ENCODE measurements at places on chromosomes 11 and 22.

DNA sequence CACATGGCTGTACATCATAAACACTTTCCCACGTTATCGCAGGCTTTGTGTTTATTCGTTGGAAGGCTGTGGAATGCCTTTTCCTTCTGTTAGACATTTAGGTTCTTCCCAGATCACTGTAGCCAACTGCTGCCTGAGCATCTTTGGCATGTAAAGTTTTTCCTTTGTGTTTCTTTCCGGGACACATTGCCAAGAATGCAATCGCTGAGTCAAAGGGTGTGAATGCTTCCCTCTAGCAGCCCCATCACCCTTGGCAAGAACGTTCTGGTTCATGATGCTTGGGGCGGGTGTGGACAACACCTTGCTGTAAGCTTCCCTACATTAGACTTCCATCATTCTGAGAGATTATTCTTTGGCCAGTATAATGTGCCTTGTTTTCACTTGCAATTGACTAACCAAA is 136.2 kb downstream of the OSBP2 start:
- DNase-seq, result no peak

DNA sequence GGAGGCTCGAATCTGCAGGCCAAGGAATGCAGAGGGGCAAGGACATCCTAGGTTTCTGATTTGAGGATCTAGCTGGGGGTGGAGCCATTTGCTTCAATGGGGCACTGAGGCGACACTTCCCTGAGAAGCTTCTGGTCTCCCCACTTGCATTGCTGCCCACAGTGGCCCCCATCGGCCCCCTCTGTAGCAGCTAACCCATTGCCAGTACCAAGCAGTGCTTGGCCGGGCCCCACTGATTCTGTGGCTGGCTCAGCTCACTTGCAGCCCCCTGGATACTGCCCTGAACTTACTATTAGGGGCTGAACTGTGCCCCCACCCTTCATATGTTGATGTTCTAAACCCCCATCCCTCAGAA is 42.9 kb upstream of the SHISAL1 start:
- no peak for DNase-seq

- DNase-seq, result no peak
These were observed 945.3 kb downstream of the LRRC4C start for GRCh38 chr11:40514124-40514523.

GRCh38 chr11:79342686-79343085 is 98.1 kb downstream of the TENM4 start:
- DNase-seq, result no peak

DNA sequence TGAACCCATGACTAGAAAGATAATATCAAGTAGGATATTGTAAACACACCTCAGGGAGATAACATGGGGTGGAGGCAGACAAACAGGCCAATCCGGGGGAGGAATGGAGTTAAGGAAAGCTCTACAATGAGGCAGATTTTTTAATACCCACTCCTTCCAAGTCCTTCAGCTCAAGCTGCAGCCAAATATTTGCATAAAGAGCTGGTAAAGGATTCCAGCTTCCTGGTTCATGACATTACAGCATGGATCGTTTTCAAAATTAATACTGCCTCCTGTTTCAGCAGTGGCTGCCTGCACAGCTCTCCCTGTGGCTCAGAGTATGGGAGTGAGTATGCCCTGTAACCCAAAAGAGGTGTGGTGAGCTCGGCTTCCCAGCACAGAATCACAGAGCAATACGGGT is 5.1 kb downstream of the POU2AF3 start:
- no peak for DNase-seq

DNA sequence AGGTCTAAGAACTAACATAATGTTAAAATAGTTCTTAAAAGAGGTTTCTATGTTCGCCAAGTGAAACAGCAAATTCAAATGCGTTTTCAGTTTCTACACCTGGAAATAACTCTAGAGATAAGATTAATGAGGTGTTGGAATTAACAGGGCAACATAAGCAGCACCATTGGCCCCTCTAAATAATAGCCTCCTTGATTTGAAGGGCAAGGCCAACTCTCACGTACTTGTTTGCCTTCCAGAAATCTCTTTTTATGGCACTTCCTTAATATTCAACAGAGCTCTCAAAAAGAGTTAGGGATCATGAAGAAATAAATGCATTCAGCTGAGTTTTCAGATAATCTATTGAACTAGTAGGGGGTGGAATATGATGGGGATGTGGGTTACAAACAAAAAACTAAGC is 80.9 kb downstream of the AASDHPPT start:
- DNase-seq, result no peak

DNA sequence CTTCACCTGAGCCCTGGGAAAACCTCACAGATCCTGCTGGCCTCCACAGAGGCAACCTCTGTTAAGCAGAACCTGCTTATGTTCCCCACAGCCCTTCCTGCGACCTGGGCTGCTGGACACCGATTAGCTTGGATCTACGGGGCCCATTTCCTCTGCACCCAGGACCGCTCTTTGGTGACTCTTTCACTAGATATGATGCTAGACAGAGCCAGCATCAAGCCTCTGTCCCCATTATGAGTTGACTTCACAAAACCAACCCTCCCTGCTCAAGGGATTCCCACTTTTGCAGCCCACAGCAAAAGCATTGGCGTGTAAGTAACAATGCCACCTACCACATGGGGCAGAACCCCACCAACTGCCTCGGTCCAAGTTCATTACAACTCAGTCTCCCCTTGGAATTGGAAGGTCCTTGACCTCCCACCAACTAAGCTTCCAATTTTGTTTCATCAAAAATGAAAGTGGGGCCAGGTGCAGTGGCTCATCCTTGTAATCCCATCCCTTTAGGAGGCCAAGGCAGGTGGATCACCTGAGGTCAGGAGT is 15.2 kb upstream of the TMPRSS4 start:
- DNase-seq, result no peak

DNA sequence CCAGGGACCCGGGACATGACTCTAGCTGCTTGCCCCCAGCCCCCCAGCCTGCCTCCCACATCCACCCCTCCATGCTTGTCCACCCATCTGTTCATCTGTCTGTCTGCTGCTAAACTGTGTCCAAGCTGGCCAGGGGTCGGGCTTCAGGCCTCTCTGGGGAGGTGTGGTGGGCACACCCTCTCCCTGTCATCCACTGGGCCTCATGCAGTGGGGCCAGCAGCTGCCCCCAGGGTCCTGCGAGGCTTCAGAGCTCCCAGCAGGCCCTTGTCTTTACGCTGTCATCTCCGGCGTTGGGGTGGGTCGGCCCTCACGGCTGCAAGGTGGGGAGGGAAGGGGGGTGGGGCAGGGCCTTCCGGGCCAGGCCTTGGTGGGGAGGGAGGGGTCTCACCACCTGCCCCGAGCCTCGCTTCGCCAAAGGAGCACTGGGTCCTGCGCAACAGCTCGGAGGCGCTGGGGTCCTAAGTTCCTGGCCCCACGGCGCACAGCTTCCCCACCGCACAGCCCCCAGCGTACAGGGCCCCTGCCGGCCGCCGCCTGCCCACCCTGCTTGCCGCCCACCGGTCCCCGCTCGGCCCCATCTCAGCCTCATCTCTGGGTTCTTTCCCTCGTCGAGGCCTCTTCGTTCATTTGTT is 26.7 kb downstream of the MOB2 start:
- DNase-seq, result no peak

- no peak for DNase-seq
These were observed 50.7 kb upstream of the SLC35C1 start for GRCh38 chr11:45754261-45754709.

DNA sequence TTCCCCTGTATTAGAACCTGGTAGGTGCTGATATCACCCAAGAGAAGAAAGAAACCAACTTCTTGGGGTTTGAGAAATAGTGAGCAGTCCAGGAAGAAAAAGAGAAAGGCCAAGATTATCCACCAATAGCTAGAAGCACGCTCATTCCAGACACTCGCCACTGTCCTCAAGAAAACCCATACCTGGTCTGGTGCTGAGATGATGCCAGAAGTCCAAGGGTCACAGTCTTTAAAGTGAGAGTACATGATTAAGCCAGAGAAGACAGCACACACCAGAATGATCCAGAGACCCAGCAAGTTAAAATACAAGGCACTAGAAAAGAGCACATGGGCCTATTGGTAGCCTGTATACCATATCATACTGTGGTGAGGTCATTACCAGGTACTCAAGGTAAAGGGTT is 23.6 kb downstream of the SLC5A12 start:
- DNase-seq, result no peak

- DNase-seq, result no peak
These were observed 218.9 kb upstream of the ISX start for GRCh38 chr22:34847072-34847471.

DNA sequence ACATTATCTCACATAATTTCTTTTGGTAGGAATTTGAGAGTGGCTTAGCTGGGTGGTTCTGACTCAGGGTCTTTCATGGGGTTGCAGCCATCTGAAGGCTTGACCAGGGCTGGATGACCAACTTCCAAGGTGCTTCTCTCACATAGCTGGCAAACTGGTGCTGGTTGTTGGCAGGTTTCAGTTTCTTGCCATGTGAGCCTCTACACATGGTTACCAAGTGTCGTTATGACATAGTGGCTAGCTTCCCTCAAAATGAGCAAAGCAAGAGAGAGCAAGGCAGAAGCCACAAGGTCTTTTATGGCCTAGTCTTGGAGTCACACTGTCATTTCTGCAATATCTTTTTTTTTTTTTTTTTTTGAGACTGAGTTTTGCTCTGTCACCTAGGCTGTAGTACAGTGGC is 4.2 kb upstream of the TFIP11 start:
- DNase-seq, result no peak

DNA sequence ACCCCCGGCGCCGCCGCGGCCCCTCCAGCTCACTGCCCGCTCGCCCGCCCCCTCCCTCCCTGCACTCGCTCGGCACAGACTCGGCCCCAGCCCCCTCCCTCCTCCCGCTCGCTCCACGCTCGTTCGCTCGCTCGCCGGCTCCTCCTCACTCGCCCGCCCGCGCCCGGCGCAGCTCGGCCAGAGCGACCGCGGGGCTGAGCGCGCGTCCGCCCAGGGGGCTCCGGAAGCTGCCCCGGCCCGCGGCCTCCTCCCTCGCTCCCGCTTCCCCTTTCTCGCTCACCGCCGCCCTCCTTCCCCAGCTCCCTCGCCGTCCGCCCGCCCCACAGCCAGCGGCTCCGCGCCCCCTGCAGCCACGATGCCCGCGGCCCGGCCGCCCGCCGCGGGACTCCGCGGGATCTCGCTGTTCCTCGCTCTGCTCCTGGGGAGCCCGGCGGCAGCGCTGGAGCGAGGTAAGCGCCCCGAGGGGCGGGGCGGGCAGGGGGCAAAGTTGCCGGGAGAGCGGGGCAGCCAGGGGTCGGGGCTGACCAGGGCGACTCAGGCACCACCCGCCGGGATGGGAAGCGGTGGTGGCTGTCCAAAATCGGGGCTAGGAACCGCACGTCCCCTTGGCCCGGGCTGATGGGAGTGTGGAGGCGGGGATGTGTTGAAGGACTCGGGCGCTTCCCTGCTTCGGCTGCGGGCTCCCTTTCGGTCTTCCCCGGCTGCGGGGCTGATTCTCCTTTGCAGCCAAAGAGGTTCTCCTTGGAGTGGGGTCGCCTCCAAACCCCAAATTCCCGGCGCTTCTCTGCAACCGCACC is at the start of gene SEZ6L:
Gene SEZ6L, plus strand, starts transcription at position 148 of the 797 bp plus-strand sequence. Its CDS starts 208 bp downstream, at position 356.
- DNase-seq, result no peak

GRCh38 chr11:65026810-65027209 is 429 bp upstream of the SNX15 start:
- no peak for DNase-seq

- DNase-seq, result no peak
These were observed 67.8 kb downstream of the CASP12 start for GRCh38 chr11:104830508-104830907.

DNA sequence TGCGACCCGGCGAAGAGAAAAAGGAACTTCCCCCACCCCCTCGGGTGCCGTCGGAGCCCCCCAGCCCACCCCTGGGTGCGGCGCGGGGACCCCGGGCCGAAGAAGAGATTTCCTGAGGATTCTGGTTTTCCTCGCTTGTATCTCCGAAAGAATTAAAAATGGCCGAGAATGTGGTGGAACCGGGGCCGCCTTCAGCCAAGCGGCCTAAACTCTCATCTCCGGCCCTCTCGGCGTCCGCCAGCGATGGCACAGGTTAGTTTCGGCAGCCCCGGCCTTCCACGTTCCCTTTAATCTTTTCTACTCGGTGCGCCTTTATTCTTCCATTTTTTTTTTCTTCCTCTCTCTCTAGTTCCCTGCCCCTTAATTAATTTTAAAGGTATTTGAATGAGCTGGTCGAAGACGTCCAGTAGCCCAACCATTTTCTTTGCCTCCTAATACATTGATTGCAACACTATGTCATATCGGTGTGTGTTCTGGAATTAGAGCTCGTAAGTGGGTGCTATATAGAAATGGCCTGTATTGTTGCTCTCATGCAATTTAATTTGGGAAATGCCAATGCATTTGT is 537 bp downstream of the EP300 start:
- peak; percentile 6 for DNase-seq

- DNase-seq, result no peak
These were observed 820.5 kb downstream of the BRD1 start for GRCh38 chr22:49007013-49007653.

Data from stimulated activated CD8-positive, alpha-beta memory T cell treated with anti-CD3 and anti-CD28 coated beads, Interleukin-7, amount 100 ng/mL, for 1 hour (primary cell).